Mammary epithelial cell (primary cell): ENCODE measurements at places on chromosomes 3 and 15. TPM values are rescaled to one million over a fixed set of nuclear protein-coding genes. Genes with fewer than 3 reads are reported as not detected.
A peak's percentile ranks its signal among the peaks of the same experiment; 100 is the strongest.

The LIPH gene
- 0.50 TPM for total RNA-seq

The FNDC3B gene
- 144 and 161 TPM in 2 replicates for total RNA-seq

The RETNLB gene
- total RNA-seq: not detected

The CIB2 gene
- 6.5 TPM for total RNA-seq

The MLF1 gene
- 12.7 and 17.9 TPM in 2 replicates for total RNA-seq

The RHCG gene
- total RNA-seq: 2.5 TPM

The PCOLCE2 gene
- total RNA-seq: 1.7 and 2.8 TPM in 2 replicates

The LXN gene
- total RNA-seq: 9.2 TPM

The SKOR1 gene
- total RNA-seq: under 0.01 TPM

The TRIP4 gene
- 15.3 TPM for total RNA-seq

The ARNT2 gene
- 2.3 TPM for total RNA-seq

The TRANK1 gene
- total RNA-seq: 0.56 and 1.4 TPM in 2 replicates

The VEPH1 gene
- total RNA-seq: not detected in 2 replicates

The MAP1A gene
- 0.32 and 0.52 TPM in 2 replicates for total RNA-seq

DNA sequence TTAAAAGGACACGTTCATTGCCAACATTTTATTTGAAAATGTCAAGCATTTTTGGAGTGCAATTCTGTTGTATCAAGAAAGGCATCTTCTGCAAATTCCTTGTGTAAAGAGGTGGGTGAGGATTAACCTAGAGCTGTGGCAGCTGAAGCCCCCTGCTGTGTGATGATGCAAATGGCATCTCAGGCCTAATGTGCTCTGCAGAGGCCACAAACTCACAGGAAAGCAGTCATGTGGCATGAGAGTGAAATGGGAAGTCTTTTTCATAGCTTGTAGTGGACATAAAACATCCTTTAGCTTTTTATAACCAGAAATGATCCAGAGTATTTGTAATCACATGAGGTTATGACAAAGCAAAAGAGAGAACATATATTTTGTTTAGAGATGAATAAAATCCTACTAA is 6.4 kb downstream of the CADM2 start:
- no peak for DNase-seq

DNA sequence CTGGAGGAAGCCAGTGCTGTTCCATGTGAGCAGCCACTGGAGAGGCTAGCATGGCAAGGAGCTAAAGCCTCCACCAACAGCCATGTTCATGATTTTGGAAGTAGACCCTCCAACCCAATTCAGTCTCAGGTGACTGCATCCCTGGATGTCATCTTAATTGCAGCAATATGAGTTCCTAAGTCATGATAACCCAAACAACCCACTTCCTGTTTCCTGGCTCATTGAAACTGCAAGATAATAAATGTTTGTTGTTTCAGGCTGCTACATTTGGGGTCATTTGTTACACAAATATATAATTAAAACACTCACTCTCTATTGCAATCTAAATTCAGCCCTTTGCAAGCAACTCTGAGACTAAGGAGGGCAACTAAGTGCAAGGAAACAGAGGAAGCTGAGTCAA is 62.4 kb upstream of the SLC24A5 start:
- DNase-seq: no peak

GRCh38 chr3:1830851-1831250 is 267.8 kb upstream of the CNTN4 start:
- DNase-seq: no peak

DNA sequence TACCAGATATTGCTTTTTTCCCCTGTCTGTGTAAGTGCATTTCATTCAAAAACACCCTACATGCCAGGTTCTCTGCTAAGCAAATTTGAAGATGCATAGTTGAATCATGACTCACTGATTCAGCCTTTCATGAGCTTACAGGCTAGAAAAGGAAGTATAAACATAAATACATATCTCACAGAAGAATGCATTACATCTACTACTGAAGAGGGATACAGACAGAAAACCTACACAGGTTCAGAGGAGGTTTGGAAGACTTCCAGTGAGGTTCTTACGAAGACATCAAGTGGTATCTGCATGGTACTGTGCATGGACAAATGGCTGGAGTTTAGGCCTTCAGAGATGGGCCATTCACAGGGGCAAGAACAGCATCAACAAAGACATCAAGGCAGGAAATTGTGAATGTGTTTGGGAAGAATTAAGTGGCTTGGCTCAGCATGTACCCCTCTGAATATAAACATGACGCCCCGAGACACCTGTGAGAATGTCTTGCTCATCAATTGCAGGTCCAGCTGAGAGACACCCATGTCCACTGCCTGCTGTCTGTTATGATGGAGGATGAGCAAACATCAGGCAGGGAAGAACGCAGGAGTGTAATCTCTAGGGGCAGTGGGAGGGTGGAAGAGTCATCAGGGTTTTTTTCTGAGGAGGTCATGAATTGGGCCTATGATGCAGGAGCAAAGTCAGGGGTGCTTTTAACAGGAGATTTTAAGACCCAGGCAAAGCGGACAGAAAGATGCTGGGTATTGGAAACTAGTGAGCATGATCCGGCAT is 105.1 kb upstream of the GALNT15 start:
- peak; percentile 68 for DNase-seq

DNA sequence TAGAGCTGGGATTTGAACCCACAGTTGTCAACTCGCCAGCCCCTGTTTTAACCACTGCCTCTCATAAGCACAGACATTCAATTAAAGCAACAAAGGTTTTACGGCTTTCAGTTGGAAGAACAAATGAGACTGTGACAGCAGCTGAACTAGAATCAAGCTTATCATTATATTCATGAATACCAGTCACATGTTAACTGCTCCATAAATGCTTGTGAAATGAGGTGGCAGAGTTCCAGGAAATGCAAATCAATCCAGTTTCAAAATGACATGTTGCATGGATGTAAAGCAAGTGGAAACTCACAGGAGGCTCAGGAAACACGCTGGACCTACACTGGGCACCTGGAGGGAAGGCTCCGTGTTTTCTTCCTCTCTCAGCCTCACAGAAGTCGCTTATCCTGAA is 3.9 kb downstream of the GP5 start:
- peak; percentile 7 for DNase-seq

- no peak for DNase-seq
Observed at GRCh38 chr15:51672155-51672687, 9.1 kb upstream of the SCG3 start.

DNA sequence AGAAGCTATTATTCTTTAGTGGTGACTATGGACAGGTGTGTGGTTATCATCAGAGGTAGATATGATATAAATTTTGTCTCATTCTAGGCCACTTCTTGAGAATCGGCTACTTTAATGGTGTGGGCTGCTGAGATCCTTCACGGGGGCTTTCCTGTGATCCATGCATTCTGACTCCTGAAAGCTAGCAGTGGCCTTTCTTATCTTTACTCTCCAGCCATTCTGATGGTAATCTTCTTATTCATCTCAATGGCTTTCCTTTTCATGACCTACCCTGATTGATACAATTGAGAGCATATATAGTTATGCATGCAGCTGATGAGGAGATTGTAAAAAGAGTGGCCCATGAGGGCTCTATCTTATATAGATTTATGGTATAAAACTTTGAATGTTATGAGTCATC is 78.3 kb upstream of the ZPLD1 start:
- DNase-seq: no peak

DNA sequence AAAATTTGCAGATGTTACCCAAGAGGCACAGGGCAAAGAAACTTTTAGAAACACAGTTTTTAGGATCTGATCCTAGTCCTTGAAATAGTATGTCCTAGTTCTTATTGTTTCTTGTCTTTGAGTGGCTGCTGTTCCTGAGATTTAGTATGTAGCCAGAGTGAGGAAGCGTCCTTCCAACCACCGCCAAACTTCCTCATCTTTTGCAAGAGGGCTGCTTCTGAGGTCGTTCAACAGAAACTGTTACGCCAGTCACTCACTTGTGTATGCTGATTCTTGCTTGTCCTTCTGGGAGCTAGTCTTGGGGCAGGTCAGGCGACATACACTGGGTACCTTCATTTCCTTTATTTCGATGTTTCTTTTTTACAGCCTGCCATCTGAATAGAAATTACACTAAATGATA is 577.3 kb upstream of the ZNF717 start:
- DNase-seq: no peak

DNA sequence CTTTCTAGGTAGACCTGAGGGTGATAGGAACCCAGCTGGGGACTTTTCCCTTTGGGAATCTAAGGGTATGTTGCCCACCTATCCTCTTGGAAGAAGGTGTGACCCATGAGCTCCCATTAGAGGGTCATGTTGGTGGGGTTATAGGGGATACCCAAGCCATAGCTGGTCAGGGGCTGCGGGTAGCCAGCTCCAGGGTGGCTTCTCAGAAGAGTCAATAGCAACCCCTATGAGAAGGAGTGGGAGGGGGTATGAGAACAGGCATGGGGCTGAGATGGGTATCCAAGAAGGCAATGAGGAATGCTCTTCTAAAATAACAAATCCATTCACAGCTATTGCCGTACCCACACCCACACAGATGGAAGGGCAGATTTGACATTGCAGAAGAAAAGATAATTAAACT is 217.8 kb downstream of the UACA start:
- no peak for DNase-seq

DNA sequence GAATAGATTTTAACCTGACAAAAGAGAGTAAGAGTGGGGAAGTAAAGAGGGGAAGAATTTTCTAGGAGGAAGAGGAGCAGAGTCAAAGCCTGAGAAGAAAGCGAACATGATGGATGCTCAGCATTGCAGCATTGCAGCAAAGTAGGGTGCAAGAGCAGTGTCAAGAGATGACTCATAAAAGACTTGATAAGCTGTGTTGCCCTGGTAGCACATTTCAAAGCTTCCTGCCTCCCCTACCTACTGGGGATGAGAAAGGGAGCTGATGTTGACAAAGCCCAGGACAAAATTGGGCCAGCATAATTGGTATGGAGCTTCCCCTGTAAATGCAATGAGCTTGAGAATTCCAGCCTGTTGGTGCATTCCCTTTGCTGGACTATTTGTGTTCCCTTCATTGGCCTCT is 121.6 kb upstream of the ST8SIA2 start:
- DNase-seq: no peak

GRCh38 chr15:63255489-63255990 is 21.9 kb upstream of the APH1B start:
- no peak for DNase-seq

GRCh38 chr3:16653712-16654111 is 48.5 kb upstream of the DAZL start:
- no peak for DNase-seq

- peak; percentile 74 for DNase-seq
Observed at GRCh38 chr15:29822100-29822683, at the start of gene TJP1. Gene TJP1 (minus strand): TSS chr15:29822468. CDS start chr15:29822028, 440 bp downstream.

GRCh38 chr15:48645558-48646330 is at the start of gene FBN1:
Gene FBN1 (minus strand): TSS chr15:48645709. CDS start chr15:48644769, 940 bp downstream.
- DNase-seq: peak; percentile 61

DNA sequence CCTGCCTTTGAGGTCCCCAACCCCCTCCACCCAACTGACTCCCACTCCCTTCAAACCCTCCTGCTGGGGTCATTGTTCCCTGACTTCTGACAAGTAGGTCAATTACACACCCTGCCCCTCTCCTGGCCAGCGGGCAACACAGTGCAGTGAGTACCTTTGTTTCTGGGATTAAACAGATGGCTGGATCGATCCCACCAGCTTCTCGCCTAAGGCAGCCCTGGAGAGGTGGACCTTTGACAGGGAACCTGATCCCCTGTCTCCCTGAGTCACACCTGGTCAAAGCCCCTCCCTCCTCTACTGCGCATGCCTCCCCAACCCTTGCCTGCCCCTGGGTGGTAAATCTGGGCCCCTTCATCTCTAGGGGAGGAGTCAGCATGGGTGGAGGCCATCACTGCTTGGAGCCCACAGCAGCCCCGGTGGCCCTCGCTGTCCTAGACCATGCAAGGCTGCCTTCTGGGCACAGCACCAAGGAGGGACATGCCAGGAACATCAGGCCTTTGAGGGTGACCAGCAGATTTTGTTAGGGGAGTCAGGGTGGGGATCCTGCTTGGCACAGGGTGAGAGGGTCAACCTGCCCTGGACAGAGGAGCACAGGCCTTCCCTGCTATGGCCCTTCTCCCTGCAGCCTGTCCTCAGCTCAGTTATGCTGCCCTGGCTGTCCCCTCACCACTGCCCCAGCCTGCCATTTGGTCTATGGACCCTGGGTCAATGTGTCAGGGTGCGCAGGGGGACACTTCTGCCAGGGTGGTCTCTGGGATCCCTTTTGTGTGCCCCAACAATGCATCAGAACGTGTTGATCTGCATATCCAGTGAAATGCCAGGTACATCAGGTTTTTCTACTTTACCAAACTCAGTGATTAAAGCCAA is 9.8 kb upstream of the PRR23E start:
- no peak for DNase-seq

DNA sequence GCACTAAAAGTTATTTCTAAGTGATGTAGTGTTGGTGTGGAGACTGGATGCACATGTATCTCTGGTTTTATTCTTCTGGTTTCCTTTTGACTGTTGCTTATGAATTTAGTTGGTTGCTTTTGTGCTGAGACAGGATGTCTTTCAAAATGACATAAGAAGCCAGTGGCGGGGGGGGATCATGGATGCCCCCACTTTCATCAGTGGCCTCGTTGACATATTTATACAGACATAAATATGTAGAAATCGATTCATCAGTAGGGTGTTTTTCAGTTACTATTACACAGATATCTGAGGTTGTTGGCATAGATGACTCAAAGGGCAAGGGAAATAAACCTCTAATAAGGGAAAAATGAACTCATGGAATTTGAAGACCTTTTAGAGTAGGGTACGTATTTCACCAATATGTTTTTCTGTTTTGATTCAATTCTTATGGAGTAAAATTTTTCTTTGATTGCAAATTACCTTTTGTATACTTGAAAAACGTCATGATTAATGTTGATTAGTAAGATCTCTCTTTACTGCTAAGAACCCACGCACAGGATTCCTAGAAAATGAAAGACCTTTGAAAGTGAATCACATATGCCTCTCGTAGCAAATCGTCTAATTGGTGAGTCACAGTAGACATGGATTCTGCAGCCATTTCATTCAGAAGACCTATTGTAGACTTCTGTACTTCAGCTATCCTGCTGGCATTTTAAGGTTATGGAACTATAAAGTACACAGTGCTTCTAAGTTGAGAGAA is 97.4 kb upstream of the RBMS3 start:
- DNase-seq: peak; percentile 49

- DNase-seq: no peak
Observed at GRCh38 chr3:17069754-17070153, 185.0 kb downstream of the PLCL2 start.

GRCh38 chr3:109336291-109336861 is 970 bp downstream of the DPPA4 start:
- no peak for DNase-seq

DNA sequence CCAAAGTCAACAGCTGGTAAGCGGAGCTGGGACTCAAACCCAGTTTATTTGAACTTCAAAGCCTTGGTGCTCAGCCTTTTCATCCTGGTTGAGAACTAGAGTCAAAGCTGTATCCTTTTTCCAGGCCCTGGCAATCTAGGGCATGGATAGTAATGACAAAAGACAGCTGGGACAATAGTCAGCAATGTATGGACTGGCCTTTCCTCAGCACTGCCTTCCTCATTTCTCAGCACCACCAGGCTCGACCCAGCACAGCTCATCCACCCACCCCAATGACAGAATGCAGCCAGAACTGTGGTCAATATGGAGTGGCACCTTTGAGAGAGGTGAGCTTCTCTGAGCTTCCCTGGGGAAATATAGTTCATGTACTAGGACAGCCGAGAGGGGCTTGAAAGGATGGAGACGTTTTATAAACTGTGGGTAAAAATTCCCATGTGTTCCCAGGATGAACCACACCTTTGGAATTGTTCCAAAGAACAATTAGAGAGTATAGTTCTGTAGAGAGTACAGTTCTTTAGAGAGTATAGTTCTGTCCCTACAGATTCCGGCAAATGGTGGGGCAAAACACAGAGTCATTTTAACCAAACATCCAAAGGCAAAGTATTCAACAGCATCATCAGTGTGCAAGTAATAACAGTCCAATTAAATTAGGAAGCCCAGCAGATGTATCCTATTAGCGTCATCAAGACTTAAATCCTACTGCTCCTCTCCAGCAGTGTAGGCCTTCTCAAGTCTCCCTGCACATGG is 30.2 kb upstream of the IREB2 start:
- no peak for DNase-seq
